ENCODE measurements at places on chromosomes 2 and 18. TPM values are rescaled to one million over a fixed set of nuclear protein-coding genes. Genes with fewer than 3 reads are reported as not detected.

PRKD3 gene
- total RNA-seq, result 55.9 TPM

GRCh38 chr2:188395903-188396689, 104.4 kb downstream of the GULP1 start:
- DNase-seq, result no peak

GRCh38 chr2:55161295-55162210, 70.5 kb downstream of the CLHC1 start:
- peak; percentile 86 for DNase-seq

- DNase-seq, result peak; percentile 87
These were observed 44.7 kb upstream of the VPS54 start for GRCh38 chr2:64063924-64064331.

- DNase-seq, result peak; percentile 60
These were observed 56.6 kb downstream of the EPG5 start for GRCh38 chr18:45910405-45911023.

- DNase-seq, result no peak
These were observed 15.3 kb downstream of the SH3RF3 start for GRCh38 chr2:109144271-109144670.

DNA sequence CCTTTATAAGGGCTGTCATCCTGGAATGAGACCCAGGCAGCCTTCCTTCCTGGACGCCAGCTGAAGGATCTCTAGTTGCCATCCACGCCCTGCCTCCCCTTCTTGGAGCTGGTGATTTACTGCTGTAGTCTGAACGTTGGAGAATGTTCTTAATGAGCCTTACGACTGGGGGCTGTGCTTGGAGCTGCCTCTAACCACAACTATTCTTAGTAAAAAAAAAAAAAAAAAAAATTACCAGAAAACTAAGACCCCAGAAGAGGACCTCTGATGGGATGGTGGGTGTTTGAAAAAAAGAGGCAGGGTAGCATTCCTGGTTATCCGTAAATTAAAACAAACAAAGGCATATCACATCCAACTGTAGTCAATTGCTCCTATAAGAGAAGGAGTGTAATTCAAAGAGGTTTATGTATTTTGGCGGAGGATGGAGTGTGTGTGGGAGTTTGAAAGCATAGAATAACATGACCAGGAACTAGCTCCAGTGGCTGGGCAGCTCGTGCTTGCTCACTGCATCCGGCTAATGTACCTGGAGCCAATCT, 105.4 kb downstream of the QPCT start:
- no peak for DNase-seq

DNA sequence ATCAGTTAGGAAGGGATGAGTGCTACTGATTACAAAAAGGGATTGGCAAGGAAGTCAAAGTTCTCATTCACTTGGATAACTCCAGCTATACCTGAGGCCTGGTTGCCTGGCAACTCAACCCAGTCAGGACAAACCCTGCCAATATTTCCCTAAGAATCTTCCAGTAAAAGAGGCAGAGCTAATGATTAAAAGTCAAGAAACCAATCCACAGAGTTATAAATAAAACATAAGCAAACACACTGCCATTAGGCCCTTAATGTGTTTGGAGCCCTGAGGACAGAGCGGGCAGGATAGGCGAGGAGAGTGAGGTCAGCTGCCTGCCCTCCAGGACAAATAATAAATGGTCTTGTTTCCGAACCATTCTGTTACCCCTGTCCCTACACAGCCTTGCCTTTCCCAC, 215.6 kb upstream of the NABP1 start:
- no peak for DNase-seq

VIT gene
- total RNA-seq, result 0.26 TPM

GRCh38 chr2:32572737-32573136, 55.1 kb upstream of the TTC27 start:
- no peak for DNase-seq

DNA sequence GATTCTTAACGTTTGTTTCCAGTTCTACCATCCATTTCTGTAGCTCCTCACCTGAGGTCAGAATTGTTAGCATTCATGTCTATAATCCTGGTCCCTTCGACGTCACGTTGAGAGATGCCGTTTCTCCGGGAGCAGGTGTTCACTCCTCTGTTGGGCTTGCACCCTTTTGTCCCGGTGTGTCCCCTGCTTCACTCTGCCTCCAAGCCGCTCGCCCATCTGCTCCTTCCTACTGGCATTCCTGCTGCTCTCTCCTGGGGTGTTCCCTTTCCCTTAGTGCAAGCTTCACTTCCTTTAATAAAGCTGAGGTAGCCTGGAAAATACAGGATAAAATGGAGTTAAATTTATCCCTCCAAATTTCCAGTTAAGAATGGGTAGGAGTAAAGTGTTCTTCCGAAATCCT, 61.9 kb upstream of the CABYR start:
- DNase-seq, result no peak

- DNase-seq, result no peak
These were observed 49.4 kb downstream of the EFR3B start for GRCh38 chr2:25091265-25091664.

DNA sequence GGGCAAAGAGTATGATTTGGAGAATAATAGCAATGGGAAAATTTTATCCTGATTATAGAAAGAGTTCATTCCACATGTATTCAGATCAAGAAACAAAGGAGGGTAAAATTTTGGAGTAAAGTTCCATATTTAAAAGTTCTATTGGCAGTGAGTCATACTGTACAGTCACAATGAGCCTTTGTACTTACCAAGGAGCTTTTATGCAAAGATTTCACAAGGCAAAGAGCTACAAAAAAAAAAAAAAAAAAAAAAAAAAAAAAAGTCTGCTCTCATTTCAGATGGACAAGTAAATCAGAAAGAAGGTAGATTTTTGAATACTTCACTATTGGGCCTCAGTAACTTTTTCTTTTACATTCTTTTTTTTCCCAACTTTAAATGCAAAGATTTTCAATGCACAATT, 1802.2 kb upstream of the PIK3C3 start:
- no peak for DNase-seq

DNA sequence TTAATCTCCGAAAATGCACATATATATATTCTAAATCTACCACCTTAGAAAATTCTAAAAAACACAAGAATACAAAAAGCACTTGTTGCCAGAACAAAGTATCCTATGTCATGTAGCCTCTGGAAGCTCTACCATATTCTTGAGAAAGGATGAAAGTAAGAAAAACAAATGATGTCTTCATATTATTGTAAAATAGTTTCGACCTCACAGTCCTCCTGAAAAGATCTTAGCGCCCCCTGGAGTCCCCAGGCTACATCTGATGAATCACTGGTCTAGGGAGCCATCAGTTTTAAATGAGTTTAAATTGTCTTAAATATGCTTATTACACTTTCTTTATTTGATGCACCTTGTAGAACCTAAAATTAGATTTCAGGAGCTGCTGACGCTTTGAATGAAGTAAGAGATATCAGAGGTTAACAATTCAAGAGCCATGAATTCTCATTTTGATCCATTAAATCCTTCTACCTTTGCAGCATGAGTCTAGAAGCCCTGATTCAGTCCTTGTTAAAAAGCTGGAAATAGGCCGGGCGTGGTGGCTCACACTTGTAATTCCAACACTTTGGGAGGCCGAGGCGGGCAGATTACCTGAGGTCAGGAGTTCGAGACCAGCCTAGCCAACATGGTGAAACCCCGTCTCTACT, 138.8 kb downstream of the MCFD2 start:
- peak; percentile 76 for DNase-seq

GRCh38 chr2:238570391-238570790, 143.7 kb downstream of the ASB1 start:
- no peak for DNase-seq

GRCh38 chr2:128520340-128520739, 201.7 kb upstream of the HS6ST1 start:
- DNase-seq, result no peak

- peak; percentile 52 for DNase-seq
These were observed 70.4 kb downstream of the LRRFIP1 start for GRCh38 chr2:237697586-237698357.

NT5DC4 gene
- not detected for total RNA-seq

DNA sequence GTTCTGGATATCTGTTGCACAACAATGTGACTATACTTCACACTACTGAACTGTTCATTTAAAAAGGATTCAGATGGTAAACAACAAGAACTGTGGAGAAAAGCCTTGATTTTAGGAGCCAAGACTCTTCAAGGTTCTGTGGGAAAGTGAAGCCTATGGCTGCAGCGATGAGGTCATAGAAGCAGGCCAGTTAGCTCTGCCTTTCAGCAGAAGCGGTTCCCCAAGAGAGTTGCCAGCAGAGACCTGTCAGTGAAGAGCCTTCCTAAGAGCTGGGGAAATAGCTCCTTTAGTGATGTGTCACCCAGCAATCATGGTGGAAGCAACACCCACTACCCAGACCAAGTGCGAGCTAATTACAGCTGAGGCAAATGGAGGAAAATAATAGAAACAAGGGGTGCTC, 346.5 kb upstream of the ETAA1 start:
- DNase-seq, result no peak

DNA sequence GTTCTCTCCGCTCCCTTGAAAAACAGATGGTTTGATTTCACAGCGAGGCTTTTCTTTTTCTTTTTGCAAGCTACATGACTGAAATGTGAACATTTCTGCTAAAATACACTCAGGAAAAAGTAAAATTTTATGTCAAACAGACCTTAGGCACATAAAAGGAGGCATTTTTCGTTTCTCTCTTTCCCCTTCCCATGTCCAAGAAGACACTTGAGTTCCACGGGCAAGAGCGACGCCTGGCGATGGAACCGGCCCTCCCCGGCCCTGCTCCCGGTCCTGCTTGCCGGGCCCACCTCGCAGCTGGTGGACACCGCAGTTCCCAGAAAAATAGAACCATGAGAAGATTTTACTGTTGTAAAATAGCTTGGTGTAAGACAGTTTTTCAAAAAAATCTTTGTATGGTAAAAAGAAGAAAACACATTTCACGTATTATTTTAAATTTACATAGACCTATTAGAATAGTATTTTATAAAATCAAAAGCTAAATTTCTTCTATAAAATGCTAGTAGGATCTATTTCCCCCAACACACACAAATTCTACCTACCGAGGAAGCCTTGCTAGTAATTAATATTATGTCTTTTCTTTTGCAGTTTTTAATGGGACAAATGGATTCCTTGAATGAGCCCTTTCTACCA, 2.3 kb upstream of the ALKAL2 start:
- DNase-seq, result peak; percentile 59

DNA sequence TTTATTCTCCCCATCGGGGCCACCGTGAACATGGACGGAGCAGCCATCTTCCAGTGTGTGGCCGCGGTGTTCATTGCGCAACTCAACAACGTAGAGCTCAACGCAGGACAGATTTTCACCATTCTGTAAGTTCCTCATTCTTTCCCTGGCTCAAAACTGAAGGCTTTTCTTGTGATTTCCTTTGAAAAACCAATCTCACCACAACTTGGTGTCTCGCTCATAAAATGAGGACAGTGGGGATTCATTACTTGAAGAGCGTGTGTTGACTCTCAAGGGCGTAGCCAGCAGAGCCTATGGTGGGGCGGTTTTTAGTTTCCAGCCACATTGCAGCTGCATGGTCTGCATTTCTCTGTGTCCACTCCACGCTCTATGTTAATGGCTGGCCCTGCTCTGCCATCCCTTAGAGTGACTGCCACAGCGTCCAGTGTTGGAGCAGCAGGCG, 29.0 kb downstream of the SLC1A4 start:
- no peak for DNase-seq

- DNase-seq, result no peak
These were observed 404.8 kb downstream of the MEIS1 start for GRCh38 chr2:66839551-66840320.

- no peak for DNase-seq
These were observed 24.7 kb downstream of the COPS7B start for GRCh38 chr2:231810905-231811304.

RRM2 gene
- 29.1 TPM for total RNA-seq

GRCh38 chr2:152038441-152038958, 60.3 kb downstream of the CACNB4 start:
- no peak for DNase-seq

- DNase-seq, result no peak
These were observed 52.1 kb downstream of the ALPK2 start for GRCh38 chr18:58576638-58577251.

DLX2 gene
- not detected for total RNA-seq

DNA sequence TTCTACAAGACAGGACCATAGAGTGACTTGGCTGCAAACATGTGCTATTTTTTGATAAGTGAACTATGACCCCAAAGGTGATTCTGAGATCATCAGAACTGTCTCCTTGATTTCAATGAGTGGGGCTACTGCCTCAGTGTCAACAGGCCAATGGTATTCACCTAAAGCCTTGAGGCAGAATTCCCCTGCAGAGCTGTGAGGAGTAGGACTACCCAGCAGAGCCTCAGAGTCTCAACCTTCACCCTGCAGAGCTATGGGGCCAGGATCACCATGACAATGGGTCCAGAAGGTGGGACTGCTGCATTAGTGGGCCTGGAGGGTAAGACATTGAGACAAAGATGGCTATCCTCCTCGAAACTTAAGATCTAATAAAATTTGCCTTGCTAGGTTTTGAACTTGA, 1668.2 kb upstream of the SLC39A10 start:
- DNase-seq, result no peak

GRCh38 chr2:42962508-42962953, 170.1 kb upstream of the HAAO start:
- DNase-seq, result peak; percentile 37

KCNG2 gene
- 0.26 TPM for total RNA-seq

IL36RN gene
- not detected for total RNA-seq

CHST9 gene
- total RNA-seq, result not detected

DNA sequence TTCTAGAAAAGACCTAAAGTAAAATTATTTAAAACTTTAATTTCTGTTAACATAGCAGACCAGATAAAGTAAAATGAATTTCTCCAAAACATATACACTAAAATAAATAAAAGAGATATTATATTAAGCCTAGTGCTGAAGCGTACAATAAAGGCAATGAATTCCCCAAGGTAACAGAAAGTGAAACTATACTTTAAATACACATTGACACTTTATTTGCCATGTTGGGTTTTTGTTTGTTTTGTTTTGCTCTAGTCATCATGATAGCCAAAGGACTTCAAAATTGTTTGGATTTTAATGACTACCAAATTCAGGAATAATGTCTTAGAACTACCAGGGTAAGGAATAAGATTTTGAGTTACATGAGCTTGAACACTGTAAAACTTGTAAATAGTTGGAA, 413.3 kb downstream of the LRRTM4 start:
- no peak for DNase-seq

DNA sequence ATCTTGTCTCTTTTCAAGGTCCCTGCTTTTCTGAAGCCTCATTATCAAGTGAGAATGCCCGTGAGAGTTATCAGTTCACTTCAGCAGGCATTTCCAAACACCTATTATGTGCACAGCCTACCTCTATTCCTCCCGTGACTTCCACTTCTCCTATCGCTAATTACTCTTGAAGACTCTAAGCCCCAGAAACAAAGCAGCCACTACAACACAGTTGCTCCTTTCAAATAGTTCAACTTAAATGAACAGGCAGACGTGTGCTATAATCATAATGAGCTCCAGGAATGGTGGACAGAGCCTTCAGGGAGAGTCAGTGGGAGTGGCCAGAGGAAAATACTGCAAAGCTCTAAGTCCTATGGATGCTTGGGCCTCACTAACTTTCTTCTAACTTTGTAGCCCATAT, 159.0 kb downstream of the RDH14 start:
- DNase-seq, result no peak
